Activated CD8-positive, alpha-beta memory T cell treated with anti-CD3 and anti-CD28 coated beads for 1 hour (primary cell): ENCODE measurements at places on chromosomes 5 and 9.

GRCh38 chr5:106171708-106172107 lies 1499.0 kb downstream of the EFNA5 start:
- DNase-seq, result no peak

DNA sequence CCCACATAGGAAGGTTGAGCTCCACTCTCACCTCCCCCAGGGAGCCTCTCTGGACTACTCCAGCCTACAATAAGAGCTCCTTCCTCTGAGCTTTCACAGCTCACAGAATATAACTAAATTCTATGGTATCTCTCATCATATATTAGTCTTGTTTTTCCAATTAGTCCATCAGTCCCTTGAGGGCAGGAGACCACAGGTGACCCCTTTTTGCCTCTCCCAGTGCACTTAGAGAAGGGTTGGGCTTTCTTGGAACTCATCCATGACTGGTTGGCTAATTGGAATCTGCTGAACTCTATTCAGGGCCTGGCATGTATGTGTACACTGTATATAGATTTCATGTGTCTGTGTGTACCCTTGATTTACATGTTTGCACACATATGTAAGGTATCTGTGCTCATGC lies 50.4 kb upstream of the ARAP3 start:
- DNase-seq, result no peak

- DNase-seq, result no peak
These were observed 229.5 kb downstream of the CD180 start for GRCh38 chr5:66967102-66967501.

- no peak for DNase-seq
These were observed 34.3 kb downstream of the PARP8 start for GRCh38 chr5:50700706-50701105.

DNA sequence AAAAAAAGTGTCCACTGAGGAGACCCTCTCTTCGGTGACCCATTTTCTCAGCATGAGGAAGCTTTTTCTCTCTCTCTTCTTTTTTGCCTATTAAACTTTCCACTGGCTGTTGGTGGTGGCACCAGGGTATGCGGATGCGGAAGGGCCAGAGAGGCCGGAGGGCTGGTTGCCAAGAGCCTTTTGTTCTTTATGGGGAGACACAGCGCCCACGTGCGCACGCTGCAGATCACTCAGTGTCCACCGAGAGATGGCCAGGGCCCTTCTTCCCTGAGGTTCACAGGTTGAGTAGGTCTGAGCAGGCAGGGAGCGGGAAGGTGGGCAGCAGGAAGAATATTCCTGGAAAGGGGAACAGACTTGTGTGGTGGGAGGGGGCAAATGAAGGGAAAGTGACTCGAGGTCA lies 69.1 kb downstream of the STK10 start:
- no peak for DNase-seq

DNA sequence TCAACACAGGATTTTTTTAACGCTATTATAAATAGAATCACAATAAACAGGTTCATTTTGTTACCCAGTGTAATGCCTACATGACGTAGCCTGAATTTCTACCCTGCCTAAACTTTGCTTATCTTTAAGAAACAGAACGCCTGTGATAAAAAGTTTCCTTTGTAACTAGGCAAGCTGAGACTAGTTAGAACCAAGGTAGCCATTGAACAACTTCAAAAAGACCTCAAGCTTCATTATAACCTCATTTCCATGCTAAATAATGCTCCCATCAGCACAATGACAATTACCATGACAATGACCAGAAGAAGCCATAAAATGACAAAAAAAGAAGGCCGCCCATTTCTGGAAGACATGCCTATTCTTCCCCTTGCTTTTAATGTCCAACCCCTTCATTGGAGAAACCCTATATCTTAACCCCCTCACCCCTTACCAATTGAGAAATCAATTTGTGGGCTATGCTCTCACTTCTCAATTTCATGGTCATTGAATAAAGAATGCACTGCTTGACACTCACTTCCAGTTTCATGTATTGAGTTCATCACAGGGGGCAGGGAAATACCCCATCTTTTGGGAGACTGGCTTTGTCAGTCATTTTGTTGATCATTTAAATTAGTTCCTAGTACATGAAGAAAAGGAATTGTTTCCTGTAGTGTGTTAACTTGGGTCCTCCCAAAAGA lies 276.8 kb downstream of the MCTP1 start:
- DNase-seq, result no peak

DNA sequence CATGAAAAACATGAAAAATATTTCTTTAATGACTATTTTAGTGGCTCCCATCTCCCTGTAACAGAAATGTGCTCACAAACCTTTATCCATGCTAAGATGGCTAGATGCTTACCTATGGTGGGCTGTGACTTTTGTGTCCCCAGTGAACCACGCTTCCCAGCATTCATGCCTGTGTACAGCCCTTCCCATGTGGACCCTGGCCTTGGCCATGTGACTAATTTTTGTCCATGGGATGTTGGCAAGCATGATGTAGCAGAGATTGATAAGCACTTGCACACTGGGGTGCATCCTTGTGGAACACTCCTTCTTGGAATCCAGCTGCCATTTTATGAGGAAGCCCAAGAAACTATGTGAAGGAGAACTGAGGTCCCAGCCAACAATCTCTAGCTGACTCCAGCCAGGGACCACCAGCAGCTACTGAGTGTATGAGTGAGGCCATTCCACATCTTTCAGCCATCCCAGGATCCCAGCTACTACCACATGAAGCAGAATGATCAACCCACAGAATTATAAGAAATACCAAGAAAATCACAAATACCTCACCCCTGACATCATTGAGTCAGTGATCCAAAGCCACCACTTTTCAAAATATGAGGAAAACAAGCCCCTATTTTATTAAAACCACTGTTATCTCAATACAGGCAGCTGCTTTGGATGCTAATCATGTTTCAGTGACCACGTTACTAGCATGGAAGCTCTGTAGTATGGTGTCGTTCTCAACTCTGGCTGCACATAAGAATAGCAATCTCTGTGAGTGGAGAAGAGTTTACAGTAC lies 16.1 kb upstream of the RAI14 start:
- no peak for DNase-seq
